Midbrain (tissue), 1 donor: ENCODE measurements at places on chromosomes 13 and 19.

DNA sequence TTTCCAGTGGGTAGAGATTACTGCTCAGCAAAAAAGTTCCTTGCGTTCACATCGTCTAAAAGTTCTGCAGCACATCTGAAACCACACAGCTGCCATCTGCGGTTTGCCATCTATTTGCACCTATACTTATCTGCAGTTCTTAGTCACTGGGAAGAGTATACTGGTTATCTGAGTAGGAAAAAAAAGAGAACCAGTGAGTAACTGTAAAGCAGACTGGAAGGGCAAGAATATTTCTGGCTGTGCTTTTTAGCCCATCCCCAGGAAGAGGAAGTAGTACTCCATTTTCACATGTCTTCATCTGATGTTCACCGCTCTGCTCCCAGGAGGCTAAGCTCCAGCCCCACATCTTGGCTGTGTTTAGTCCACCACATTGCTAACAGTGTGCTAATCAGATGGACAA is 35.6 kb downstream of the EFNB2 start:
- DNase-seq, result peak; percentile 33

GRCh38 chr13:61247149-61247936 is 168.3 kb downstream of the PCDH20 start:
- no peak for DNase-seq

DNA sequence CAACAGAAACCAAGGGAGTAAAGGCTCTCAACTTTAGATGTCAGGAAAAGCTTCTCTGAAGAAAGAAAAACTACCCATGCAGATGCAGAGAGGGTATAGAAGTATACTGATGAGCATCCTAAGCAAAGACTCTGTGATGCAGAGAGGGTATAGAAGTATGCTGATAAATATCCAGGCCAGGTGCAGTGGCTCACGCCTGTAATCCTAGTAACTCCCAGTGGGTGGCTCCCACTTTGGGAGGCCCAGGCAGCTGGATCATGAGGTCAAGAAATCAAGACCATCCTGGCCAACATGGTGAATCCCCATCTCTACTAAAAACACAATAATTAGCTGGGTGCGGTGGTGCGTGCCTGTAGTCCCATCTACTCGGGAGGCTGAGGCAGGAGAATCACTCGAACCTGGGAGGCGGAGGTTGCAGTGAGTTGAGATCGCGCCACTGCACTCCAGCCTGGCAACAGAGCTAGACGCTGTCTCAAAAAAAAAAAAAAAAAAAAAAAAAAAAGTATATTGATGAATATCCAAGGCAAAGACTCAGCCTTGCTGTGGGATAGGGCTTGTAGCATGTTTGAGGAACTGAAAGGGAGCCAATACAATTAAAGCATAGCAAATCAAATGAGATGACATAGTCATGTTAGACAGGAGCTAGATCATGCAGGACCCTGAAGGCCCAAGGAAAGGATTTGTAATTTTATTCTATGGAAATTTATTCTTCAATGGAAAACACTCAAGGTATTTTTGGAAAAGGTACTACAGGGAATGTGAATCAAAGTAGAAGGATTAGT is 14.9 kb downstream of the UBL3 start:
- no peak for DNase-seq

DNA sequence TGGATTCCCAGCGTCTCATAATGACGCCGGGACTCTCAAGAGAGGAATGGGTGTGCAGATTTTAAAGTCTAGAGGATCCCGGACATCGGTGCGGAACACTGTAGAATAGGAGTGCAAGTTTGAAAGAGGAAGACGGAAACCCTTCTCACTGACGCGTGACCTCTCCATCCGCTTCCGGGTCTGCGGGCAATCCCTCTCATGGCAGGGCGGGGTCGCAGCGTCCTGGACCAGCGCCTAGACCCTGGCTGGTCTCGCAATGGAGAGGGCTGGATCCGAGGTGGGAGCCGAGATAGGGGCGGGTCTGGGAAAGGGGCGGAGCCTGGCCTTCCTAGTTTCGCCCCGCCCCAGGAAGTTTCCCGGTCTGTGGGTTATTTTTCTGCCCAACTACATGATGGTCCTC is 4.6 kb upstream of the ZNF845 start:
- DNase-seq, result no peak

DNA sequence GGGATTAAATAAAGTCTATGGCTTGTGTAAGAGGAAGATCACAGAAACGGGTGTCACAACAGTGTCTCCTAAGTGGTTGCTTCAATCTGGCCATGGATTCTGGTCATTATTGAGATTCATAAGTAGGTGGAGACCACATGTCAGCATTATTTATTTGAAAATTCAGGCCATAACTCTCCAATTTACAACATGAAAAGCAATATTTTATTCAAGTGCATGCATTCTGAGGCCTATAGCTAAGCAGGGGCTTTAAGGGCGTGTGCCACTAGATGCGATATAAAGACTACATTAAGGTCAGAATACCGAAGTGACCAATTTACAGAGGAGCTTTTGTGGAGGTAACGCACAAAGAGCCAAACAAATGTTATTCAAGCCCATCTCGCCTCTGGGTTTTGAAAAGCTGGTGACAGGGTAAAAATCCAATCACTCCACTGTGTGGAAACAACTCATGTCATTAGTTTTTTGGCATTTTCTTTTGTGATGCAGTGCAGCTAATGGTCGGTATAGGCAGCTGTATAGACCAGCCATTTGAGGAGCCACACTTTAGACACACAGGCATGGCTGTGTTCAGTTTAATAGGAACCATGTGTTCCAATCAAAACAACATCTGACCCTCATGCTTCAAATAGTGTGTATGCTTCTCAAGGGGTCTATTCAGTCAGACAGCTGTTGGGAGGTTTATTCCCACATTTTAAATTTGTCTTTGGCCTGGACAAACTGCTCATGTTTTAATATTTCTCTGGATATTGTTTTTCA is 123.7 kb downstream of the KL start:
- no peak for DNase-seq

- DNase-seq, result no peak
Measured at GRCh38 chr13:73351730-73352129, 292.9 kb downstream of the KLF5 start.

- DNase-seq, result no peak
Measured at GRCh38 chr19:46218160-46218559, 11.4 kb upstream of the IGFL1 start.

- no peak for DNase-seq
Measured at GRCh38 chr13:91544723-91545122, 146.3 kb downstream of the GPC5 start.

DNA sequence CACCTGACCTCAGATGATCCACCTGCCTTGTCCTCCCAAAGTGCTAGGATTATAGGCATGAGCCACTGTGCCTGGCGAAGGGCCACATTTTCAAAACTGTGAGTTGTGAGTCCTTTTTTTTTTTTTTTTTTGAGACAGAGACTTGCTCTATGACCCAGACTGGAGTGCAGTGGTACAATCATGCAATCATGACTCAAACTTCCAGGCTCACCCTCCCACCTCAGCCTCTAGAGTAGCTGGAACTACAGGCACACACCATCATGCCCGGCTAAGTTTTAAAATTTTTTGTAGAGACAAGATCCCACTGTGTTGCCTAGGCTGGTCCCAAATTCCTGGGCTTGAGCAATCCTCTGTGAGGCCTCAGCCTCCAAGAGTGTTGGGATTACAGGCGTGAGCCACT is 3.8 kb upstream of the MYPOP start:
- DNase-seq, result no peak

- DNase-seq, result no peak
Measured at GRCh38 chr19:7512400-7512851, 3.5 kb upstream of the ZNF358 start.

GRCh38 chr13:35766663-35767062 is 290.2 kb upstream of the MAB21L1 start:
- no peak for DNase-seq

- DNase-seq, result no peak
Measured at GRCh38 chr19:4556597-4557127, 2.8 kb downstream of the SEMA6B start.

DNA sequence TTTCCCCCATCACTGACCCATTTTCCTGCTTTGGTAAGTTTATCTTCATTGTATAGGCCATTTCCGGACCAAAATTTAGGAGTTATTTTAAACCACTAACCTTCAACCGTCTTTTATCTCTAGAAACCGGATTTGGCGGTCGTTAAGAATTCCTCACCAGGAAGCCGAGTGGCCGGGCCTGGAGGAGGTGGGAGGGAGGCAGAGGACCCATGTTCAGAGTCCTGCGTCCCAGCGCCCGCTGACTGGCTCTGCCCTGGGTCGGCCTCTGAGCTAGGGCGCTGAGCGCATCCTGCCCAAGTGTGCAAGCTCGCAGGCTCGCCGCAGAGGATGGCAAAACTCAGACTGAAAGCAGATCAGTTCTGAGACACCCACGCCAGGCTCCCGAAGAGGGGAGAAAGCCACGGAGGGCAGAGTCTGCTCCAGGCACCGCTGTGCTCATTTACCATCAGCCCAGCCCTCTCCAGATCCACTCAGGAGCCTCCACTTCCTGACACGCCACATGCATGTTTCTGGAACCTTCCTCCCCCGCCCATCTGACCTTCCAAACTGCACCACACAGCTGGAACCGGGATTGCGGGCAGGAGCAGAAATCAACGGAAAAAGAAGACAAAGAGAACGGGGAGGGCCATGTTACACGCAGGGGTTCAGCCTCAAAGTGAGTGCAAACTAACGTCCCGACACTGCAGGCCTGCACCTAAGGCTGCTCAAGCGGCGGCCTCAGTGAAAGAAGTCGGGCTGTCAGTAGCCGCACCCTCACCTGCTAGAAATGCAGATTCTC is 8.3 kb downstream of the COL4A1 start:
- DNase-seq, result no peak

DNA sequence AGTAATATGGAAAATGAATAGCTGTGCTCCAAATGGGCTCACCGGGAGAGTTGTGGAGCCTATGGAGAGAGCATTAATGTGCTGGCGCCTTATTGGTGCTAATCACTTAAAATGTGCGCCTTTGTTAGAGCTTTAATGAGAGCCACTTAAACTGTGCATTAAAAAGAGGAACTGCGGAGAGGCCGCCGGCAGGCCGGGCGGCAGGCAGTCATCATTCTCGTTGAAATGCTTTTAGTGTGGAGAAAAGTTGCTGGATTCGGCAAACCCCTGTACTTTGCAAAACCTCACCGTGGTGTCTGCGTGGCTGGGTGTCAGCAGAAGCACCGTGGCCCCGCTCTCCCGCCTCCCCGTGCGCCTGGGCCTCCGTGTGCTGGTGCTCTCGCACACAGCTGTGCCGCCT is 105.5 kb downstream of the KDM4B start:
- DNase-seq, result no peak

GRCh38 chr13:80274643-80275042 is 66.3 kb downstream of the SPRY2 start:
- no peak for DNase-seq

GRCh38 chr13:29710511-29710910 is 115.0 kb upstream of the SLC7A1 start:
- no peak for DNase-seq

- DNase-seq, result no peak
Measured at GRCh38 chr19:30393729-30394480, 21.7 kb downstream of the ZNF536 start.

DNA sequence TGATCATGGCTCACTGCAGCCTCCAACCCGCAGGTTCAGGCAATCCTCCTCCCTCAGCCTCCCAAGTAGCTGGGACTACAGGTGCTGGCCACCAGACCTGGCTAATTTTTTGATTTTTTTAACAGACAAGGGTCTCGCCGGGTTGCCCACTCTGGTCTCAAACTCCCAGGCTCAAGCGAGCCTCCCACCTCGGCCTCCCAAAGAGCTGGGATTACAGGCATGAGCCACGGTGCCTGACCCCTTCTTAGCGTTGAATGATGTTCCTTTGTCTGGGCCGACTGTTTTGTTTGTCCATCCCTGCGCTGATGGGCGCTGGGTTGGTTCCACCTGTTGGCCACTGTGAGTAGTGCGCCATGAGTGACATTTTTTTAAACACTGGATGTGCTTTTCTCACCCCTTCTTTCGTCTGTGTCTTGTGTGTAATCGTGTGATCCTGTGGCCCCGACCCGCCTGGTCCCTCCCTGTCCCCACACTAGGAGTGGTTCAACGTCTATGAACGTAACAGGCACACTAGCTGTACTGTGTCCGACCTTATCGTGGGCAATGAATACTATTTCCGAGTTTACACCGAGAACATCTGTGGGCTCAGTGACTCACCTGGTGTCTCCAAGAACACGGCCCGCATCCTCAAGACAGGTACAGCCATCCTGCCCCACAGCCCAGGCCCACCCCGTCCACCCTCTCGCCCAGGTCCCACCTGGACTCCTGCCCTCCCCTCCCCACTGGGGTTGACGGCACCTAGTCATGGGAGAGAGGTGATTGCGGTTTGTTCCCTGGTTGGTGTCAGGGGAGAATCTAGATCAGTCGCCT is 15.0 kb upstream of the EMC10 start:
- DNase-seq, result peak; percentile 37

DNA sequence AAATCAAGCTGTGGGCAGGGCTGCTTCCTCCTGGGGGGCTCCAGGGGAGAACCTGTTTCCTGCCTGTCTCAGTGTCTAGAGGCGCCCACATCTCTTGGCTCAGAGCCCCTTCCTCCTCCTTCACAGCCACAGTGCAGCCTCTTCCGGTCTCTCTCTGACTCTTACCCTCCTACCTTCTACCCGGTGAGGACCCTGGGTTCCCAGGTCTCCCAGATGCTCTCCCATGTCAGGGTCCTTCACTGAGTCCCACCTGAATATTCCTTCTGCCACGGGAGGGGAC is 153.1 kb downstream of the KDM4B start:
- DNase-seq, result no peak

DNA sequence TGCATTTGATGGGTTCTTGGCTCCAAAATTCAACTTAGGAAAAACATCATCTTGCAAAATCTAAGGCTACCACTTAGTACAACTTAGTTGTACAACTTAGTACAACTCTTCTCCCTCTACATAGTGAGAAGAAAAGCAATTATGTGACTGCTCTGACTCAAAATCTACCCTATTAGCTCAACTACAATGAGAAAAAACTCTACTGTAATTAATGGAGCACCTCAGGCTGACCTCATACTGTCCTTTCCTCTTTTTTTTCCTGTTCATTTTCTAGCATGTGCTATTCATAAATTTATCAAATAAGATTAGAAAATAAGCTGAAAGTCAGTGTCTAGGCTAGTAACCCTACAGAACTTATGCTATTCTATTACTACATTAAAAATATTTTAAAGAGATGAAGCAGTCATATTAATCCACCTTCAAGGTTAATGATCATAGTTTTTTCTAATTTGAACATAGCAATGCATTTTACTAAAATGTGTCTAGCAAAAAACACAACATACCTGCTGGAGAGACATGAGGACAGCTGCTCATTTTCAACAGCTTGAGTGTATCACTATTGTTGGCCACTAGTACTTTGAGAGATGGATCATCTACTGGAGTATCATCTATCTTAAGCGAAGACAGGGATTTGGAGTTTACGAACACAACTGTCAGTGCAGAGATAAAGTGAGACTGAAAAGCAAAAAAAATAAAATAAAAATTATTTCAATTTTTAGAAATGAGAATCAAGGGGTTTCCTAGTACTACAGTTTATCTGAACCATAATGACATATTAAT is 11.9 kb downstream of the FBXL3 start:
- no peak for DNase-seq

GRCh38 chr19:34713262-34713637 is 20.8 kb upstream of the ZNF181 start:
- no peak for DNase-seq

DNA sequence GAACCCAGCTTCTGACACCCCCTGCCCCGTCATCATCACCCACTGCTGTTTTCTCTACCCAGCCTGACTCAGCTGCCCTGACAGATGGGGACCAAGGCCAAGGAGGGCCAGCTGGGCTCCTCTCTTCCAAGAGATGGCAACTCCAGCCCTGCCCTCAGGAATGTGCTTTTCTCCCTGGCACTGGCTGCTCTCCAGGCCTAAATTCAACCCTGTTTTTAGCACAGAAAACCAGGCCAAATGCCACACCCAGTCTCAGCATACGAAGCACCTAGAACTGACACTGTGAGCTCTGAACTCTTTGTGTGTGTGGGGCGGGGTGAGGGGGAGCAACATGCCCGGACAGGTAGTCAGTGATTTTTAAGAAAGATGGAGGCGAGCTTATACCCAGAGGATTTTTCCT is 23.4 kb upstream of the IGFL1 start:
- DNase-seq, result no peak
